Activated CD4-positive, alpha-beta memory T cell treated with anti-CD3 and anti-CD28 coated beads for 36 hours (primary cell): ENCODE measurements at places on chromosomes 16 and 17. TPM values are rescaled to one million over a fixed set of nuclear protein-coding genes. Genes with fewer than 3 reads are reported as not detected.

Gene ARL16
- 17.1 TPM for total RNA-seq

Gene SLFN12
- 10.7 TPM for total RNA-seq

Gene MYH11
- 0.07 TPM for total RNA-seq

Gene PDILT
- total RNA-seq, result not detected

Gene FBXW10B
- 1.0 TPM for total RNA-seq

Gene OR3A3
- not detected for total RNA-seq

Gene SDR42E2
- 0.10 TPM for total RNA-seq

Gene ATXN2L
- total RNA-seq, result 277 TPM

Gene STUB1
- 74.9 TPM for total RNA-seq

Gene CDK3
- total RNA-seq, result 2.9 TPM

Gene PTX4
- not detected for total RNA-seq

Gene SULT1A2
- 0.24 TPM for total RNA-seq

Gene SPEM3
- not detected for total RNA-seq

Gene AIPL1
- total RNA-seq, result not detected

Gene C16orf92
- not detected for total RNA-seq

Gene CES3
- total RNA-seq, result 1.6 TPM

Gene ABCC11
- total RNA-seq, result 0.15 TPM
